ENCODE measurements at places on chromosomes 11 and 22.

DNA sequence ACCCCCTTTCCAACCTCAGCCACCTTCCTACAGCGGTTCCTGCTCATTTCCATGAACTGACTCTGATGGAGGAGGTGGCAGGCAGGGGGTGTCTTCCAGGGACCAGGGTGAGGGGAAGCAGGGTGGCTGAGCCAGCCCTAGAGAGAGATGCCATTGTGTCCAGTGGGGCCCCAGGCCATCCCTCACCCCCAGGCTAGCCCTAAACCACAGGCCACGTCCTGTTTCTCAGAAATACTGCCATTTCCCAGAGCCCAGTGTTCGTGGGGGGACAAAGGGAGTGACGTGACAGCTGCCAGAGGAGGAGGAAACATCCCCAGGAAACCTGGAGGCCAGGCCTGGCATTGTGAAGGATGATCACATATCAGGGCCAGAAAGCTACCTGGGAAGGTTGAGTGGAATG is 39.5 kb downstream of the CHRDL2 start:
- DNase-seq = no peak

DNA sequence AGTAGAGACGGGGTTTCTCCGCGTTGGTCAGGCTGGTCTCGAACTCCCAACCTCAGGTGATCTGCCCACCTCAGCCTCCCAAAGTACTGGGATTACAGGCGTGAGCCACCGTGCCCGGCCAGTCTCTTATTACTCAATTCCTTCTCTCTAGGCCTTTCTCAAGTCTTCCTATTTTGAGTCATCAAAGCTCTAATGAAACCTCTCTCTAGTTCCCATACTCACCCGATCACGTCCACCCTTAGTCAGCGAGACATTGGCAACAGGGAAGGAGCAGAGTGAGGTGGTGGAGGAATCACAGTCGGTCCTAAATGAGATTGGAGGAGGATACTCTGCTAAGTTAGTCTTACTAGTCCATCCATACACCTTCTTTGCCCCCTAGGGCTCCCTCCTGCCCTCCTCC is 5.0 kb downstream of the BSCL2 start:
- no peak for DNase-seq

DNA sequence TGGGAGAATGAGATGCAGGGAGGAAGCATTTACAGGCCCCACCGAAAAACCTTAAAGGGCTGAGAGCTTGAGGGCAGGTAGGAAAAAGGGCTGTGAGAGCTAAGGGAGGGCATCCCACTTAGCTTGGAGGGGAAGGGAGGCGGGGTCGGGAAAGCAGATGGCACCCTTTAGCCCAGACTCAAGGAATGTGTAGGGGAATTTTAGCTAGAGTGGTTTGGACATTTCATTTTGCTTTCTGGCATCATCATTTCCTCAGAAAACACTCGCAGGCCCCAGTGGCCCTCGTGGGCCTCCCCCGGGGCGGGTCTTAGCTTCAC is 846 bp upstream of the STIM1 start:
- no peak for DNase-seq

GRCh38 chr11:87190071-87190470 is 152.3 kb downstream of the TMEM135 start:
- no peak for DNase-seq

- DNase-seq = no peak
Observed at GRCh38 chr11:101019870-101020269, 109.7 kb downstream of the PGR start.

DNA sequence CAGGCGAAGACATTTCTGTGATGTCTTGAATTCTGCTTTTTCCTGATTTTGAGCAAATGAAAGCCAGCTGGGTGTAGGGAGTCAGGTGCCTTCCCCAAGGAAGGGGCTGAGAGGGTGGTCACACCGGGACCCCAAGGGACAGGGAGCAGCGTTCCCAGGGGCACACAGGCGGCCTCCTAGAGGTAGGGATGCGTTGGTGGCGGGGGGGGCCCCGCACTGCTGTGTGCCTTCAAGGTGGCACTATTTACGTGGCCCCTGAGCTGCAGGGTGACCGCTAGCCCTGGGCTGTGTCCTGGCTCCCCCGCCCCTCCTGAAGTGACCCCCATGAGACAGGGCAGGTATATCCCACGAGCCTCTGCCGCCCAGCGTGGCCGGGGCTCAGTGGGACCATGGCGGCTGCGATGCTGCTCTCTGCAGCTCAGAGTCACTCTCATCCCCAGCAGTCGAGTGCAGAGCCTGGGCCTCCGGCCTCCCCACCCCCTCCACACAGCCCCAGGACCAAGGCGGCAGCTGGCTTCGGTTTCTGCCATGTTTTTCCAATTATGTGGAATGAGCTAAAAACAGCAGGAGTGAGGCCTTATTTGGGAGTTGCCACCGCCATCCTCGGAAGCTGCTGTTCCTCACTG is 60.9 kb downstream of the LRP5 start:
- no peak for DNase-seq
